ENCODE measurements at places on chromosomes 5 and 9.
A peak's percentile ranks its signal among the peaks of the same experiment; 100 is the strongest.

GRCh38 chr5:56350597-56351170, 117.6 kb upstream of the ANKRD55 start:
- H3K4me1 ChIP-seq = peaks cover 38% of the 10 kb centered on the region
- H3K27ac ChIP-seq = no peak overlapping the region
- peaks cover 3% of the 10 kb centered on the region for H3K36me3 ChIP-seq
- no peak for DNase-seq
- H3K27me3 ChIP-seq = no peaks in the 10 kb centered on the region
- H3K4me3 ChIP-seq = no peak overlapping the region

DNA sequence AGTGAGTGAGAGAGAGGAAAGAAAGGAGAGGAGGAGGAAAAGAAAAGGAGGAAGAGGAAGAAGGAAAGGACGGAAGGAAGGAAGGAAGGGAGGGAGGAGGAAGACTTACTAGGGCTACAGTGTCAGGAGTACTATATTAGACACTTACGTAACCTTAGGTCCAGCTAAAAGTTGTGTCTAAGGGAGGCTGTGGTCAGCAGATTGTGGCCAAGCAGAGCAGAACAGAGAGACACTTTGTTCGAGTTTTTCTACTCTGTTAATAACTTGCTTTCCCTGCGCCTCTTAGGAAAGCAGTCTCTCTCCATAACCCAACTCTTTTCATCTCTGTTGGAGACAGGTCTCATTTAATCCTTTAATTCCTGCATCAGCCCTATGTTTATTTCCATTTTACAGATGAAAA, 138.9 kb downstream of the KCNN2 start:
- no peak for DNase-seq
- no peaks in the 10 kb centered on the region for H3K4me1 ChIP-seq
- no peaks in the 10 kb centered on the region for H3K36me3 ChIP-seq
- no peaks in the 10 kb centered on the region for H3K27me3 ChIP-seq

DNA sequence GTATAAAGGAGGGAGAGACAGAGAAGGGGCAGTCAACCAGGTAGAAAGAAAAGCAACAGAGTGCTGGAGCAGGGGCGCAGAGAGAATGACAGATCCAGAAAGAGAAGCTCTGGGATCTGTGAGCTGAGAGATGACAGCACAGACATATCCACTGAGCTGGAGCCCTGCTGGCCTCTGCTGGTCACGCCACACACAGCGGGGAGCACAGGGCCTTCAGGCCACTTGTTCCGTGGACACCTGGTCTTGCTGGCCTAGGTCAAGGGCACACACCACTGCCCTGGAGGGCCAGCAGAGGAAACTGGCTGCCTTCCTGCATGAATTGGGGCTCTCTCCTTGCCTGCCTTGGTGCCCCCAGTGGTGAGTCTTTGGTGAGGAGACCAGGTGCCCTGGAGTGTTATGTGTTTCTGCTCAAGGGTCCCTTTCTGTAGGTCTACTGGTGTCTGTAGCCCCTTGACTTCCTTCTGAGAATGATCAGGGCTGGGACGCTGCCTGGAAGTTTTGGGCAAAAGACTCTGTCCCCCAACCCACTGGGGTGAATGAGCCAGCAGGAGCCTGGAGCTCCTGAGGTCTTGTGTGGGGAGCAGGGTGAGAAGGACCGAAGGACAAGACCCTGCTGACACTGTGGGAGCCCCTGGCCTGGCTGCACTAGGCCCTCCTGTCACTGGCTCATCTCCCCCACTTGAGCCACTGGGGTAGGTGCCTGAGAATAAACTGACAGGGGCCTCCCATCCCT, 59.2 kb upstream of the ADAMTS2 start:
- H3K27me3 ChIP-seq = no peaks in the 10 kb centered on the region
- DNase-seq = no peak
- H3K27ac ChIP-seq = no peak overlapping the region
- H3K4me3 ChIP-seq = no peak overlapping the region
- peaks cover 3% of the 10 kb centered on the region for H3K36me3 ChIP-seq
- no peaks in the 10 kb centered on the region for H3K4me1 ChIP-seq

DNA sequence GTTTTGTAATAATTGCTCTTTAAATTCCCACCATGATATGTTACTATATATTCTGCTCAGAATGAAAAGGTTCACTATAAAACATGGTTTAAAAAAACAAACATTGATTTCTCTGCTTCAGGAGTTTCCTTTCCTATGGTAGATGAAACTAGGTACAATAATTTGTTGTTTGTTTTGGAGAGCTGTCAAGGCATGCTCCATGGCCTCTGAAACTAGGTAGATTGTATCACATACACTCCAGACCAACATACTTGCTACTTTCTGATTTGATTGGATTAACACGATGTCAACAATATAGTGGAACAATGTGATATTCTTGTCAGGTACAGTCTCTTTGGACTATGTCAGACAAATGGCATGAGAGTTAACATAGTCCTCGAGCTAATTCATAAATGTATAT, 452.7 kb upstream of the CDH9 start:
- H3K4me1 ChIP-seq = no peaks in the 10 kb centered on the region
- H3K27ac ChIP-seq = no peak overlapping the region
- no peak for DNase-seq
- no peaks in the 10 kb centered on the region for H3K36me3 ChIP-seq

DNA sequence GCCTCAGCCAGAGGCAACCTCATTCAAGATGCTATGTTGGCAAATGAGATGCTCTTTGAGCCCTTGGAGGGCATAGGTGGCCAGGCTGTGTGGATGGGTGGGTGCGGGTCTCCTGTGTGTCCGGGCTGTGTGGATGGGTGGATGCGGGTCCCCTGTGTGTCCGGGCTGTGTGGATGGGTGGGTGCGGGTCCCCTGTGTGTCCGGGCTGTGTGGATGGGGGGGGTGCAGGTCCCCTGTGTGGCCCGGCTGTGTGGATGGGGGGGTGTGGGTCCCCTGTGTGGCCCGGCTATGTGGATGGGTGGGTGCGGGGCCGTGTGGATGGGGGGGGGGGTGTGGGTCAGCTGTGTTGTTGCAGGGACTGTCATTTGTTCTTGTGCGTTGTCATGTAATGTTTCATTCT, 136.6 kb upstream of the COL5A1 start:
- H3K4me1 ChIP-seq = peaks cover 2% of the 10 kb centered on the region
- no peaks in the 10 kb centered on the region for H3K36me3 ChIP-seq
- no peak for DNase-seq
- peaks cover 42% of the 10 kb centered on the region for H3K27me3 ChIP-seq

GRCh38 chr5:125579182-125579581, 832.7 kb upstream of the ZNF608 start:
- no peak overlapping the region for H3K27ac ChIP-seq
- H3K4me3 ChIP-seq = no peak overlapping the region
- no peak for DNase-seq
- no peaks in the 10 kb centered on the region for H3K4me1 ChIP-seq
- H3K36me3 ChIP-seq = no peaks in the 10 kb centered on the region

- H3K4me1 ChIP-seq = peaks cover 2% of the 10 kb centered on the region
- no peak overlapping the region for H3K4me3 ChIP-seq
- H3K27me3 ChIP-seq = no peaks in the 10 kb centered on the region
- DNase-seq = no peak
- H3K27ac ChIP-seq = no peak overlapping the region
These were observed 1.6 kb downstream of the DNLZ start for GRCh38 chr9:136361754-136362449.

DNA sequence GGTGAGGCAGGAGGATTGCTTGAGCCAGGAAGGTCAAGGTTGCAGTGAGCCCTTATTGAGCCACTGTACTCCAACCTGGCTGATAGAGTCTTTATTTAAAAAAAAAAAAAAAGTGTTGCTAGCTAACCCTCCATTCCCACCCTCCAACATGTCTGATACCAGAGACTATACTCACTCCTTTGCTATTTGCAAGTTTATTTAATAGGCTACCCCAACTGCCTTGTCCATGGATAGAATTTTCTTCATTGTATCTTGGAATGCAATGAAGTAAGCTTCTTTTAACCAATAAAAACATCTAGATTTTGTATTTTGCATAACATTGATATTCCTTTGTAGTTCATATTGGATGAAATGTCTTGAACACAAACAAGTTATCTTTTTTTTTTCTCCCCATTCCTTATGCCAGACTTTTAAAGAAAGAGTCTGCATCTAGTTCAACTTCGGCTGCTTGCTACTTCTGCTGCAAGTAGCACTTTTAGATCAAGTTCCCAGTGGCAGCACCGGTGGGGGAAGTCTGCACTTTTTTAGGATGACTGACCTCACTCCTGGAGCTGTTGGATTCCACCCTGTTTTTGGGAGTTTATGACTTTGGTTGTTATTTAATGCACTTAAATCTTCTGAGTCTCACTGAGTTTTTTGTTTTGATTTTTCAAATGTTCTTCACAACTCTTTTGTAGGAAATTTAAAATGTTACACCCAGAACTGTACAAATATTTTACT, 112.5 kb downstream of the UHRF2 start:
- H3K36me3 ChIP-seq = peaks cover 31% of the 10 kb centered on the region
- no peaks in the 10 kb centered on the region for H3K4me1 ChIP-seq
- H3K27me3 ChIP-seq = no peaks in the 10 kb centered on the region
- DNase-seq = no peak
- no peak overlapping the region for H3K4me3 ChIP-seq
- no peak overlapping the region for H3K27ac ChIP-seq

DNA sequence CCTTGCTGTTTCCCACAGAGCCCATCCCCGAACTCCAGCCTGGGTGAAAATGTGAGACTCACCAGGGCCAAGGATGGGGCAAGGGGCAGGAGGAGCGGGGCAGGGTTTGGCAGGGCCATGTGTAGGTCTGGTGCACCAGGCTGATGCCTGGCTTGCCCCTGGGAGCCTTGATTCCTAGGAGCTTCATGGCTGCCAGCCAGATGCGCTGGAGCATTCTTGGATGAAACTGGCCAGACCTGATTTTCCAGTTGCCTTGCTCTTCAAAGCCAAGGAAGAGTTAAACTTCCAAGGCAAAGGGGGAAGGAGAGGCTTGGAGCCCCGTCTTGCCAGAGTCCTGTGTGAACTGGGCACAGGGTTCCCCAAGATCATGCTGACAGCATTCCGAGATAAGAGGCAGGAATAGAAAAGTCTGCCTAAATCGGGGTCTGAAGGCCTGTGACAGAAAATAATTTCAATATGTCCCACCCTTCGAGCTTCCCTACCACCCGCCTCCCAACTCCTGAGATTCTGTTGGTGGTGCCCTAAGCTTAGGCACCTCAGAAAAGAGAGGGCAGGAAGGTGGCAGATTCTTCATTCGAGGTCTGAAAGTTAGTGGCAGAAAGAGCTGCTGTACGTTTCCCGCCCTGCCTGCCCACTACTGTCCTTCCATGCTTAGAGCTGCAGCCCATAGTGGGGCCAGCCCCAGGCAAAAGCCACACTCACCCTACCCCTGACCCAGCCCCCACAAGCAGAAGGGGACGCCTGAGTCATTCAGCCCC, 20.4 kb downstream of the FAT2 start:
- H3K27me3 ChIP-seq = no peaks in the 10 kb centered on the region
- H3K36me3 ChIP-seq = no peaks in the 10 kb centered on the region
- H3K27ac ChIP-seq = no peak overlapping the region
- DNase-seq = no peak
- no peak overlapping the region for H3K4me3 ChIP-seq
- H3K4me1 ChIP-seq = peaks cover 3% of the 10 kb centered on the region

- no peak overlapping the region for H3K4me3 ChIP-seq
- peaks cover 27% of the 10 kb centered on the region for H3K27me3 ChIP-seq
- H3K36me3 ChIP-seq = no peaks in the 10 kb centered on the region
These were observed 4.3 kb downstream of the FAM163B start for GRCh38 chr9:133604856-133605255.

- no peaks in the 10 kb centered on the region for H3K27me3 ChIP-seq
- peaks cover 30% of the 10 kb centered on the region for H3K4me1 ChIP-seq
- H3K4me3 ChIP-seq = peak overlapping the region; percentile 3
- peak overlapping the region; percentile 40 for H3K27ac ChIP-seq
These were observed 173.3 kb upstream of the RASA1 start for GRCh38 chr5:87094347-87094746.

GRCh38 chr5:84253946-84254345, 130.7 kb downstream of the EDIL3 start:
- H3K27ac ChIP-seq = no peak overlapping the region
- no peak overlapping the region for H3K4me3 ChIP-seq
- H3K27me3 ChIP-seq = no peaks in the 10 kb centered on the region
- no peak for DNase-seq
- no peaks in the 10 kb centered on the region for H3K36me3 ChIP-seq

DNA sequence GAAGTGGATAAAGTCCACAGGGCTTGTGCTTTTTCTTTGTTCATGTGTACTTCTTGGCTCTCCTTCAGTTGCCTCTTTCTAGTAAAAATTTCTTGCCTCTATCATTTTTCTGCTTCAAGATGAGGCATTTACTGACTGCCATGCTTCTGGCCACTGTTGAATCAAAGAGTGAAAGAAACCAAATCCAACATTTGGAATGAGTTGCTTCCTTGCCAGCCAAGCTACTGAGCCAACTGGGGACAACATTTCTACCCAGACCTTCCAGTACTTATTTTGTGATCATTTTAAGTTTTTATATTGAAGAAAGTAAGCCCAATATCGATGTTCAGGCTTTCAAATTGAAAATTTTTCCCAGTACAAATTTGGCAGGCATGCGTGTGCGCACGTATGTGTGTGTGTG, 73.2 kb downstream of the SNCAIP start:
- H3K27me3 ChIP-seq = no peaks in the 10 kb centered on the region
- DNase-seq = no peak
- no peak overlapping the region for H3K4me3 ChIP-seq
- no peaks in the 10 kb centered on the region for H3K36me3 ChIP-seq

- DNase-seq = no peak
- H3K4me1 ChIP-seq = no peaks in the 10 kb centered on the region
- peaks cover under 1% of the 10 kb centered on the region for H3K27me3 ChIP-seq
- H3K36me3 ChIP-seq = no peaks in the 10 kb centered on the region
These were observed 69.6 kb upstream of the NR5A1 start for GRCh38 chr9:124576751-124577150.

- H3K27ac ChIP-seq = no peak overlapping the region
- H3K4me1 ChIP-seq = peaks cover 15% of the 10 kb centered on the region
- no peaks in the 10 kb centered on the region for H3K36me3 ChIP-seq
- H3K4me3 ChIP-seq = no peak overlapping the region
- peaks cover 66% of the 10 kb centered on the region for H3K27me3 ChIP-seq
These were observed 71.6 kb upstream of the PCA3 start for GRCh38 chr9:76692458-76693129.

- no peak overlapping the region for H3K27ac ChIP-seq
- H3K36me3 ChIP-seq = no peaks in the 10 kb centered on the region
- no peak for DNase-seq
- no peaks in the 10 kb centered on the region for H3K4me1 ChIP-seq
These were observed 140.9 kb downstream of the ZNF608 start for GRCh38 chr5:124605541-124605940.

GRCh38 chr5:171525085-171525484, 105.6 kb downstream of the FGF18 start:
- no peaks in the 10 kb centered on the region for H3K4me1 ChIP-seq
- no peak overlapping the region for H3K27ac ChIP-seq
- no peaks in the 10 kb centered on the region for H3K36me3 ChIP-seq
- DNase-seq = no peak
- no peak overlapping the region for H3K4me3 ChIP-seq

Data from activated naive CD8-positive, alpha-beta T cell treated with anti-CD3 and anti-CD28 coated beads for 36 hours (primary cell).